ENCODE measurements at places on chromosomes 7 and 10.

- DNase-seq = no peak
Observed at GRCh38 chr10:59829601-59830000, 76.3 kb upstream of the MRLN start.

DNA sequence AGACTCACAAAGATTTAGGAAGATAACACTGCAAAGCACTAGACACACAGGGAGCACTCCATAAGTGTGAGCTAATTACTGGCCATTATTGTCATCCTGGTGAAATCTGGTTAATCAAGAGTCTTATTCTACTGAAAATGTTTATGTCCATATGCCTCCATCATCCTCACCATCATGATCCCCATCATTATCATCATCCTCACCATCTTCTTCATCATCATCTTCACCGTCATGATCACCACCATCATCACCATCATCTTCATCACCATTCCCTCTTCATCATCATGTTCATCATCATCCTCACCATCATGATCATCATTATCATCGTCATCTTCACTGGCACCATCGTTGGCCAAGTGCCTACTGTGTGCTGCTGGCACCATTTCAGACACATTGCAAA is 76.3 kb upstream of the CARD11 start:
- DNase-seq = no peak

- no peak for DNase-seq
Observed at GRCh38 chr10:34434119-34434594, 380.9 kb downstream of the PARD3 start.

DNA sequence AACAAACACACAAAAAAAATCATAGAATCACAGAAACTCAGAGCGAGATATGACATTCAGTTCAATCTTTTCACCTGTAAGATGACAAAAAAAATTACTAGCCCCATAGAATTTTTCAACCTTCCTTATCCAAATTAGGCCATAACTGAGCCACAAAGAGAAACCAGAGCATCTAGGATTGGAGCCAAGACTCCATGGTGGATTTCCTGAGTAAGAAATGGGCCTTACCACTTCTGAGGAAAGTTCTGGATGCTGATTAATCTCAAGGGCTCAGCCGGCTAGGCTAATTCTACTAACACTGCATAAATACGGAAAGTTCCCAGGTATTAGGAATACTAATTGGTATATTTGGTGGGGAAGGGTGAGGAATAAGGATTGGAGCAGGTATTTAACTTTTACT is 16.8 kb downstream of the LIPM start:
- no peak for DNase-seq

- no peak for DNase-seq
Observed at GRCh38 chr10:53597835-53598251, 825.3 kb upstream of the MBL2 start.

DNA sequence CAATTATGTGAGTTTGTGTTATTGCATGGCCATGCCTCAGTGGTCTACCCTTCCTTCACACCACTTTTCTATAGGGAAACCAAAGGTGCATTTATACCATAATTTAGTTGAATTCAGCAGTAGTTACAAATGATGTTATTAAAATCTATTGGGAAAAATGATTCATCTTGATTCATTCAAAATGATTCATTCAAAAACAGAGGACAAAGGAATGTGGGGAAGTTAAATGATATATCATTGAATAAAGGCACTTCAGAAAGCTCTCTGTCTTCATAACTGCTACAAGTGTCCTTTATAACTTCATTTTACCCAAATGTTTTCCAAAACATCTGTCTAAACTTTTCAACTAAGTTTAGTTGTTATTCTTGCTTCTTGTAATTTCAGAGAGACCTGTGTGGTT is 722.9 kb downstream of the GRM8 start:
- no peak for DNase-seq

DNA sequence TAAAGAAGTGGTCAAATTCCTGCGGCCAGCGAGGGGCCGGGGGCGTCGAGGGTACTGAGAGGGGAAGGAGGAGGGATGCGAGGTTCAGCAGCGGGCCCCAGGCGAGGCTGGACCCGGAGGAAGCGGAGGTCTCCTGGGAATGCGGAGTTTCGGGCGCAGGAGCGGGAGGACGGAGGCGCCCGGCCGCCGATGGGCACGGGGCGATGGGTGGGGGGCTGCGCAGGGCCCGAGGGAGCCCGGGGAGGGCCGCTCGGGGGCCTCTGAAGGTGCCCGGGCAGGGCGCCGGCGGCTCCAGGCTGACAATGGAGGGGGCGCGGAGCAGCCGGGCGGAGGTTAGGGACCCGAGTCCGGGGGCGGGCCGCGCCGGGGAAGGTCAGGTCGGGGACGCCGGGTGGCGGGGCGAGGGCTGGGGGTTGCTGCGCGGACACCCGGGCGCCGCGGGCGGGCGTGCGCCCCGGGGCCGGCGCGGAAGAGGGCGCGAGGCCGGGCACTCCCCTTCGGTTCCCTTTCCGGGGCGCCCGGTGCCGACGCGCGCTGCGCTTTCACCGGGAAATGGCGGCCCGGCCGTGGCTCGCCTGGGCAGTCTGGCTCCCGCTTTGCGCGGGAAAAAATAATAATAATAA is 683 bp downstream of the MACROH2A2 start:
- no peak for DNase-seq

- DNase-seq = peak; percentile 33
Observed at GRCh38 chr7:105849122-105849855, 27.1 kb downstream of the ATXN7L1 start.
